Activated CD8-positive, alpha-beta T cell treated with anti-CD3 and anti-CD28 coated beads for 36 hours (primary cell): ENCODE measurements at places on chromosomes 5 and 9. TPM values are rescaled to one million over a fixed set of nuclear protein-coding genes. Genes with fewer than 3 reads are reported as not detected.

The HNRNPH1 gene
- 709 TPM for total RNA-seq

The CXCL14 gene
- not detected for total RNA-seq

The PRDM9 gene
- total RNA-seq, result not detected

The SPINK7 gene
- not detected for total RNA-seq

The SOWAHA gene
- not detected for total RNA-seq

The HMGCR gene
- 50.3 TPM for total RNA-seq

The PDE6A gene
- total RNA-seq, result not detected

The MARCOL gene
- total RNA-seq, result not detected

The WNT8A gene
- not detected for total RNA-seq

The NDUFS6 gene
- 32.2 TPM for total RNA-seq

The C9orf153 gene
- total RNA-seq, result 0.40 TPM

The RPL37 gene
- total RNA-seq, result 1,950 TPM

The EGFLAM gene
- not detected for total RNA-seq

The LCN2 gene
- not detected for total RNA-seq

The SPACA9 gene
- 3.2 TPM for total RNA-seq

The SLC6A18 gene
- not detected for total RNA-seq

The PDZD2 gene
- total RNA-seq, result not detected

The PCDHB11 gene
- total RNA-seq, result not detected

The HRH2 gene
- total RNA-seq, result 24.5 TPM

The PAEP gene
- total RNA-seq, result not detected

The MYMK gene
- not detected for total RNA-seq

The KIF4B gene
- total RNA-seq, result 0.11 TPM
